Motor neuron (in vitro differentiated cells): ENCODE measurements at places on chromosomes 12 and 14.

DNA sequence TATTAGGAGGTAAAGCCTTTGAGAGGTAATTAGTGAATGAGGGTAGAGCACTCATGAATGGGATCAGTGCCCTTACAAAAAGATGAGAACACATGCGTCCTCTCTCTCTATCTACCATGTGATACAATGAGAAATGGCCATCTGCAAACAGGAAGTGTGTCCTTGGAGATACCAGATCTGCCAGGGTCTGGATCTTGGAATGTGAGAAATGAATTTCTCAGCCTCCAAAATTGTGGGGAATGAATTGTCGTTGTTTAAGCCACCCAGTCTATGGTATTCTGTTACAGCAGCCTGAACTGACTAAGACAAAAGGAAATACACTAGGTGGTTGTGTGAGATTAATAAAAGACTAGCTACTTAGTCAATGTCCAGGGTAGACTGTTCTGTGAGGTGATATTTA is 366.6 kb downstream of the NELL2 start:
- no peak for ATAC-seq

- ATAC-seq, result no peak
These were observed 41.5 kb downstream of the KIF21A start for GRCh38 chr12:39401459-39401858.

- ATAC-seq, result peak; percentile 62
These were observed 165.3 kb downstream of the SNAPC1 start for GRCh38 chr14:61927520-61927919.

GRCh38 chr14:39267608-39268005 is 33.9 kb downstream of the MIA2 start:
- no peak for ATAC-seq
